ENCODE measurements at places on chromosomes 5 and 9.
A peak's percentile ranks its signal among the peaks of the same experiment; 100 is the strongest.

DNA sequence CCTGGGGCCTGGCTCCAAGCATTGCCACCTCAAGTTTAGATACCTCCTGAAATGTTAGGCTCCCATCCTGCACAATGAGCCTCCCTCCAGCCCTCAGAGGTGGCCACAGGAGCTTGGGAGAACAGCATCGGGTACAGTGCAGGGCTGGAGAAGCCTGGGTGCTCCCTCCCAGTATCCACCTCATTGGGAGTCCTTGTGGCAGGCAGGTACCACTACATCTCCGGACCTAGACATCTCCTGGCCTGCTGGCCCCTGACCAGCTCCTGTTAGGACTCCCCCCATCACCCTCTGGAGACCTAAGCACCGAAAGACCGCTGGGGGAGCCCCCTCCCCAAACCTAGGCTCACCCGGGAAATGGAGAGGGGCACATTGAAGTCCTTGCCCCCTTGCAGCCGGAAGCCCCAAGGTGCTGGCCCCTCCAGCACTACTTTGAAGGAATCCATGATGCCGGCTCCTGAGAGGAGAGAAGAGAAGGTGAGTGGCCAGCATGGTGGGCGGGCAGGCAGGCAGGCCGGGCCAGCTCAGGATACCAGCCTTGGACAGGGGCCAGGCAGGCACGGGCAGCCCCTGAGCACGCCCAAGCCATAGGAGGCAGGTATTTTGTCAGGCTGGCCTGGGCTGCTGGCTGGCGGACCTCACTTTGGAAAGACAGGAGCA lies 1.2 kb downstream of the PDLIM7 start:
- peak; percentile 72 for DNase-seq

GRCh38 chr9:128733256-128733655 lies 9.3 kb upstream of the ZDHHC12 start:
- DNase-seq, result peak; percentile 84

- no peak for DNase-seq
Observed at GRCh38 chr9:134830126-134830525, 50.5 kb upstream of the FCN2 start.

GRCh38 chr5:7801891-7802614 lies 48.9 kb downstream of the CFAP90 start:
- DNase-seq, result no peak

- DNase-seq, result peak; percentile 54
Observed at GRCh38 chr9:121686930-121687541, 35.6 kb downstream of the DAB2IP start.

- DNase-seq, result no peak
Observed at GRCh38 chr5:67206929-67207328, 10.3 kb upstream of the CD180 start.

- DNase-seq, result peak; percentile 48
Observed at GRCh38 chr5:36158144-36158543, 6.2 kb downstream of the SKP2 start.

- DNase-seq, result no peak
Observed at GRCh38 chr5:2466966-2467365, 284.5 kb downstream of the IRX2 start.

DNA sequence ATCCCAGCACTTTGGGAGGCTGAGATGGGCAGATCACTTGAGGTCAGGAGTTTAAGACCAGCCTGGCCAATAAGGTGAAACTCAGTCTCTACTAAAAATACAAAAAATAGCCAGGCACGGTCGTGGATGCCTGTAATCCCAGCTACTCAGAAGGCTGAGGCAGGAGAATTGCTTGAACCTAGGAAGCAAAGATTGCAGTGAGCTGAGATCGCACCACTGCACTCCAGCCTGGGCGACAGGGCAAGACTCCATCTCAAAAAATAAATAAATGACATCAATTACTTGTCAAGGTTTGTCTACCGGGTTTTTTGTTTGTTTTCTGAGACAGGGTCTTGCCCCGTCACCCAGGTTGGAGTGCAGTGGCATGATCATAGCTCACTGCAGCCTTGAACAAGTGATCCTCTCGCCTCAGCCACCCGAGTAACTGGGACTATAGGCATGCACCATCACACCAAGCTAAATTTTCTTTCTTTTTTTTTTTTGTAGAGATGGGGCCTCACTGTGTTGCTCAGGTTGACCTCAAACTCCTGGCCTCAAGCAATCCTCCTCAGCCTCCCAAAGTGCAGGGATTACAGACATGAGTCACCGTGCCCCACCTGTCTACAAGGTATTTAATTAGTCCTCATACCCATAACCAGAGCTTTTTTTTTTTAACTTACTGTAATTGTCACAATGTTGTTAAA lies 64.9 kb downstream of the SUSD1 start:
- no peak for DNase-seq

DNA sequence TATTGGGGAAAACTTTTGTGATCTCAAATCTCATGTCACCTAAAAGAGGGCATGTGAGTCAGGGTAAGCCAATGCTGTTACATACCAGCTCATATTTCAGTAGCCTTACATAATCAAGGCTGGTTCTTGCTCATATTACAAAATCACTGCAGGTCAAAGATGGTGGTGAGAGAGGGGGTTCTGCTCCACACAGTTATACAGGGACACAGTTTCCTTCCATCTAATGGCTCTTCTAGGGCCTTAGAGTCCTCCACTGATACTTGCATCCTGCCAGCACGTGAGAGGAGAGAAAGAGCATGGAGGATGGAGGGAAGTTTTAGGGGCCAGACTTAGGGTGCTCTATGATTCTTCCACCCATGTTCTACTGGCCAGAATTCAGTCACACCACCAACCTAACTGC lies 130.0 kb downstream of the LIFR start:
- DNase-seq, result peak; percentile 61

DNA sequence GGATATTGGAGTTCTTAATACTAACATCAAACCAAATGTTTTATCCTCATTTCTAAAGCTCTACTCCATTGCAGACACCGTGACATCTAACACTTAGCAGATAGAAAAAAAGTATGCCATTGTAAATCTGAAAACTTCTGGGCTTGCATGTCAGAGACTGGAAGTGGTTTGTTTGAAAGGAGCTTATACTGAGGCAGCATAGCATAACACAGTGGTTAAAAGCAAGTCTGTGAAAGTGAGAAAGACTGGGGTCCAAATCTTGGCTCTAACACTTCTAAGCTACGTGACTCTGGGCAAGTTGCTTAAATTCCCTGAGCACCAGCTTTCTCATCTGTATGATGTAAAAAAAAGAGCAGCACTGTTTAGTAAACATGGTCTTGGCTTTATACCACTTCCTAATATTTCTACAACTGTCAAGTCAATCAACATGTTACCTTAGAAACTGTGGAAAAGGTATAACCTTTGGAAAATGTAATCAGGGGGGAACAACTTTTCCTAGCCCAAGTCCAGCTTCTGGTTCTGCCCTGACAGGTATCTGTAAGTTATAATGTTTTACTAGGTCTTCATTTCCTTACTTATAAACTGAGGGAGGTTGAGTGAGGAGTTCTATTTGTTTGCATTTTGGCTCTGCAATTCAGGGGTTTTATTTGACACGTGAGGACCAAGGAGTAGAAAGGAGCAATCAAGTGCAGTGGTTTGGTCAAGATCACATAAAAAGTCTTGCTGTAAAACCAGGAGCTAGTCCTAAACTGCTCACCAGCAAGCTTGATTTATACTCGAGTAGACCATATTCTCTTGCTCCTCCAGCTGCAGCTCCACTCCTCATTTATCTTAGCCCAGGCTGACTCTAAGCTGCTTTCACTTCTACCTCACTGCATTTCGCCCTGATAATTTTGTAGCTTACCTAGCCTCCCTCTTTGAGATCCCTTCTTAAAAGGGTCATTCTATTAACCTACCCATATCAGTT lies 541.0 kb downstream of the RAB3C start:
- DNase-seq, result no peak

DNA sequence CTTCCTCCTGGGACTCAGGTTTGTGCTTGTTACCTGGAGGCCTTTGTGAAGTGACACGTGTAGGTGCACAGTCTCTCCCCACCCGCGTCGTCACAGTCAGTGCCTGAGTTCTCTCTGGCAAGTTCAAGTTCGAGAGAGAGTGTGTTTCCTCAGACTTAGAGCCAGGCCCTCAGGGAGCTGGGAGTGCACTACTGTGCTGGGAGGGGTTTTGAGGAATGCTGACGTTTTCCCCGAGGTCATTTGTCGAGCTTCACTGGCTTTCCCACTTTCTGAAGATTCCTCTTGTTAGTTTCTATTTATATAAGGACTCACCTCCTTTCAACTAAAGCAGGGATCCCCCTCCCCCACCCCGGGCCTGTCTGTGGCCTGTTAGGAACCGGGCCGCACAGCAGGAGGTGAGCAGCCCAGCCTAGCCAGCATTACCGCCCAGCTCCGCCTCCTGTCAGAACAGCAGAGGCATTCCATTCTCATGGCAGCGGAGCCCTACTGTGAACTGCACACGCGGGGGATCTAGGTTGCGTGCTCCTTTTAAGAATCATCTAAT lies 209.2 kb downstream of the DIRAS2 start:
- DNase-seq, result peak; percentile 77
